CD4-positive, alpha-beta T cell treated with Interleukin-17A for 4 hours (primary cell): ENCODE measurements at places on chromosomes 1 and 21.

GRCh38 chr1:152681616-152682015 lies 4.3 kb upstream of the LCE2B start:
- no peak for DNase-seq

DNA sequence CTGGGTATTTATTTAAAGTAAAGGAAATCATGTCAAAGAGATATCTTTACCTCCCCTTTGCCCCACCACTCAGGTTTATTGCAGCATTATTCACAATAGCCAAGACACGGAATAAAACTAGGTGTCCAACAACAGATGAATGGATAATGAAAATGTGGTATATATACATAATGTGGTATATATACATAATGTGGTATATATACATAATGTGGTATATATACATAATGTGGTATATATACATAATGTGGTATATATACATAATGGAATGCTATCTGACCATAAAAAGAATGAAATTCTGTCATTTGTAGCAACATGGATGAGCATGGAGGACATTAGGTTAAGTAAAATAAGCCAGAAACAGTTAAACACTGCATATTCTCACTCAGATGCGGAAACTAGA lies 262.6 kb upstream of the PLXNA2 start:
- DNase-seq, result no peak

GRCh38 chr1:22282364-22282995 lies 139.6 kb upstream of the WNT4 start:
- DNase-seq, result no peak

DNA sequence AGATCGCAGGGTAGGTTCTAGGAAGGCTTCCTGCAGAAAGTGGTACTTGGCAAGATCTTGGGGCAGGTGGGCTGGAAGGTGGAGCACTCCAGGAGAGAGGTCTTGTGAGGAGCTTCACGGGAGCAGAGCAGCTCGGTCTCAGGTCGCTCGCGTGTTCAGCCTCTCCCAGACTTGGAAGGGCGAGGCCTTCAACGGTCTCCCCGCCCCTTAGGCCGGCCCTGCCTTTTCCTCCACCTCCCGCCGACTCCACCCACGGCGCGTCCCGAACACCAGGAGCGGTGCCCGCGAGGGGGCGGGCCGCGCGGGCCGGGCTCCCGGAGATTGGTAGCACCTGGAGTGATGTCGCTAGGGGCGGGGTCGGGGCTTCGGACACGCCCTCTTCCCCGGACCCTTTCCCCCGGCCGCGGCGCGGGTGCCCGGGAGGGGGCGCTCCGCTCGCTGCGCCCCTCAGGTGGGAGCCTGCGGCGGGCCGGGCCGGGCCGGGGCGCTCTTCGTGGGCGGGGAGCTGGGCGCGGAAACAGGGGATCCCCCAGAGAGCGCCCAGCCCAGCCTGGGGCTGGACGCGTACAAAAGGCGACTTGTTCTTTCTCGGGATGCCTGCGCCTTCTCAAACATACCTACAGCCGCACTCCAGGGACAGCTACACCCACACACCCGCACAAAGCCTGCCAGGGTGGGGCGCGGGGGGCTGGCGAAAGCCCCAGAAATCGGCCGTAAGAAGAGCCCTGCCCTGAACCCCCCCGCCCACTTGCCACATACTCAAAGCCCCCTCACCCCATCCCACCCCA lies 35.5 kb downstream of the AHDC1 start:
- peak; percentile 99 for DNase-seq

DNA sequence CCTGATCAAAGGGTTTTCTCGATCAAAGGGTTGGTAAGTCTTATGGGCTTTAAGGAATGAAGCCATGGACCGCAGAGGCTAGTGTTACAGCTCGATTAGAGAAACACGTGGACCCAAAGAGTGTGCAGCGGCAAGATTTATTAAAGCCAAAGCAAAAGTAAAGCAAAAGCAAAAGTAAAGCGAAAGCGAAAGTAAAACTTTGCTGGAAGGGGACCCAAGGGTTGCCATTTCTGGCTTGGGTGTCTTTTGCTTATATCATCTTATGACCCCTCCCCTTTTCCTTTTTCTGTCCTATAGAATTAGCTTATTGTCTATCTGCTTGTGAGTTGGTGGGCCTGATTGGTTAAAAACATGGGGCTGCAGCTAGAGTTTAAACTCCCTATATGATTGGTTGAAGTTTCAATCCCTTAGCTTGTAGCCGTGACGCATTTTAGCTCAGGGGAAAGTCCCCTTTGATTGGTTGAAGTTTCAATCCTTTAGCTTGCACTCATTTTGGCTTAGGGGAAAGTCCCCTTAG lies 957.0 kb downstream of the AMY1C start:
- DNase-seq, result no peak

DNA sequence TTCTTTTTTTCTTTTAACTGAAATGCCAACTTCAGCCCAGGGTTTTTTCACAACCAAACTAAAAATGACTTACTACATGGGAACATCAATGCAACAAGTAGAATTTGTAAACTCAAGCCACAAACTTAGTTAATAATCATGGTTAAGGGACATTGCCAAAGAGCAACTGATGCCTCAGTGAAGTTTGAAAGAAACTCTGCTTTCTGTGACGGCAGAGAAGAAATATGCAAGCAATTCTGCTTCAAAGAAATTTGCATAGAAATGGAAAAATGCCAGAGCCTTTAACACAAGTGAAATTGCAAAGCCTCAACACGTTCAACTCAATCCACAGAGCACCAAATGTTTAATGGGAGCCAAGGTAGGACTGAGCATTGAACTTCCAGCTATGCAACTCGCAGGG lies 5.0 kb upstream of the CHD5 start:
- no peak for DNase-seq

DNA sequence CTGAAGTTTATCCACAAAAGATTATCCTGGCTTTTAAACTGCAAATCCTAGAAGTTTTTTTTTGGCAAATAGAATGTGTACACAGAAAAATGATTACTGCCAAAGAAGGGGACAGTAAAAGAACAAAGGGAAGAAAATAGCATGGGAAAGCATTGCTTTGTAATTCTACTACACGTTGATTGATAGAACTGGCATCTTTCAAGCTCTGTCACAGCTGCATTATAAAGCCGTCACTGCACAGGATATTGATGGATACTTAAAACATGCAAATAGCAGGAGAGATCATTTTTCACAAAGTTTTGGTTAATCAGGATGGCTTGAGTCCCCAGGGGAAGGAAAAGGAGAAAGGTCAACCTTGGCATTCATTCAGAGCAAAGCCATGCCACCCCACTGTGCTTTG lies 183.7 kb upstream of the RRP15 start:
- no peak for DNase-seq

- DNase-seq, result no peak
Observed at GRCh38 chr1:240320659-240321058, 229.0 kb downstream of the FMN2 start.

DNA sequence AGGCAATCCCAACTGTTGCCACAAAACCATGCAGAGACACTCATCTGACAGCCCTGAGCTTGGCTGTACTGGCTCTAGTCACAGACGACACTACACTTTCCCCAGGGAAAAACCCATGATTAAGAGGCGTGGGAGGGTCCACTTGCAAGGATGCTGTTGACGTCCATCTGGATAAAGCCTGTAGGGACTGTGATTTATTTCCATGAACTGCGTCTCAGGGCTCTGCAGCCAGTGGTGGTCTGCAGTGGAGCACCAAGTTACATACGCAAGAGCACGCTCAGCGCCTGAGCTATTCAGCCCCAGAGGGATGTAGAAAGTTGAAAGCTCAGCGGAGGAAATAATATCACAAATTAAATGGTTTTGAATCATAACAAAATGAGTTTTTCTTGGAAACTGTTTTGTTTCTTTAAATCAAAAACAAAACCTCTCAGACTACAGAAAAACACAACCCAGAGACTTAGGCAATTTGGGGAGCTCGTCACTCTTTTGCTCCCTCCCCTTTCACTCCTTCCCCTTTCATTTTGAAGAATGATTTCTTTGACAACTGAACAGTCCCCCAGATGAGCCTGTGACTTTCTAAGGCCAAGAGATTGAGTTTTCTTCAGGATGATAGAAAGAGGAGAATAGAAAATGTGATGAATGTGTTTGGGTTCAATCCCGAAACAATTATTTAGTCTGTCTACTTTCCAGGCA lies 71.2 kb downstream of the NGF start:
- DNase-seq, result no peak

GRCh38 chr1:199725002-199725565 lies 302.4 kb upstream of the NR5A2 start:
- no peak for DNase-seq

- no peak for DNase-seq
Observed at GRCh38 chr1:22037520-22037919, 15.0 kb upstream of the CDC42 start.

DNA sequence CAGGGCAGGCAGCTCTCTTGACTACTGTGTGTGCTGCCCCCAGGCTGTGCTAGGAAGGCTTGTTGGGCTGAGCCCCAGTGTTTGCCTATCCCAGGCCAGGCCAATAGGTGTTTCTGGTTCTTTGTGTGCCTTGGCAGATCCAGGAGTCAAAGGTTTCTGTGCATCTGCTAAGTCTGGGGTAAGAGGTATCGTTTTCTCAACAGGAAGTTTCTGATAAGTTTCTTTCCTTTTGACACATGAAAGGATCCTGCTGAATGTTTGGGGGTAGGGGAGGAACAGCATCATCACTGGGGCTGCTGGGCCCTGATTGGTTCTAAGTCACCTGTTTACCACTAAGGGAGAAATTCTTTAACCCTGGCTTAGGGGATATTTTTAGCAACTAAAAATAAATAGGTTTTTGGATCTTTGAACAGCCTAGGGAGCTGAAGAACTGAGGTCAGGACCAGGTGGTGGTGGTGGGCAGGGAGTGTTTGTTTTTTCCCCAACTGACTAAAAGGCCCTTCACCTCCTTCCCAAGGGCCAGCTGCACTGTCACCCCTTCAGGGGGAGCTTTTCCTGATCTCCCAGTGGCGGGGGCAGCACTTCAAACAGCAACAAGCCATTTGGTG lies 85.1 kb downstream of the KCNN3 start:
- peak; percentile 71 for DNase-seq

GRCh38 chr1:54224233-54224632 lies 24.3 kb downstream of the MRPL37 start:
- DNase-seq, result no peak

GRCh38 chr1:18830596-18830995 lies 28.9 kb downstream of the TAS1R2 start:
- no peak for DNase-seq

DNA sequence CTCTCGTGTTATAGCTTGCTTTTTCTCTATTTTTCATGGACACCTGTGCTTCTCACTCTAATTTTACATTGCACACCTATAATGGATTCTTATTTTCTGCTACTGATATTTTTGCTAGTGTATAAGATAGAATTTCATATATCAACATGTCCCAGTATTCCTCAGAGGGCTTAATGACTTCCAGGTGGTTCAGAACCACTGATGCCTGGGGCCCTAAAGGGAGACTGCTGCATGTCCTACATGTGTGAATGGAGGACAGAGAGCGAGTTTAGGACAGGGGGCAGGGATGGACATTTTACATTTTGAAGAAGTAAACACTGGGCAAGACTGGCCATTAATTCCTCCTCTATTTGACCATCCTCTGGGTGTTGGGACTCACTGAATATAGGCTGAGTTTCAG lies 100.6 kb downstream of the DISC1 start:
- no peak for DNase-seq

- DNase-seq, result no peak
Observed at GRCh38 chr1:20891091-20891490, 104.0 kb upstream of the HP1BP3 start.

GRCh38 chr1:74215229-74215628 lies 17.2 kb downstream of the FPGT start:
- no peak for DNase-seq

GRCh38 chr1:200443860-200444259 lies 34.0 kb upstream of the ZNF281 start:
- no peak for DNase-seq

DNA sequence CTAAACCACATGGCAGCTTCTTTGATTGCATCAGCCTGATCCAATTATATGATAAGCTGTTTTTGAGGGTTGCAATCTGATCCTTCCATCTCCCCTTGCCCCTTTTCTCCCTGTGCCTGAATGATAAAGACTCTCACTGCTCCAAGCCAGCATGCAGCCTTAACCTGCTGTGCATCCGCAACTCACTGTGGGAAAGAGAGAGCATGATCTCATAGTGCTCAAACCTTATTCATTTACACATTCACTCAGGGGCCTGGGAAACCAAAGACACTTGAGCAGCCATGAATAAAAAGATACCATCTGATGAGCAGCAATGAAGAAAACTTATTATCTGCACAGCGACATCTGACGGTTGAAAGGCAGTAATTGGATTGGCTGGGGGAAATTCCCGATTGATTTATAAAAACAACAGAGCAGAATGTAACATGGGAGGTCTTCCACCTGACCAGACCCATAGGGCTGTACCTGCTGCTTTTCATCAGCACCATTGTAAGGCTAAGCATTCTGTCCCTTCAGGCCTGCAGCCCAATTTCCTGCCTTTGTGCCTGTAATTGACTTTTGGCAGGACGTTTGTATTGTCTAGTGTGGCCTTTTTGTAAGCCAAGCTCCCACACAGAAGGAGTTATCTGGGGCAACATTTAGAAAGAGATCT lies 62.5 kb downstream of the KIAA0040 start:
- no peak for DNase-seq

DNA sequence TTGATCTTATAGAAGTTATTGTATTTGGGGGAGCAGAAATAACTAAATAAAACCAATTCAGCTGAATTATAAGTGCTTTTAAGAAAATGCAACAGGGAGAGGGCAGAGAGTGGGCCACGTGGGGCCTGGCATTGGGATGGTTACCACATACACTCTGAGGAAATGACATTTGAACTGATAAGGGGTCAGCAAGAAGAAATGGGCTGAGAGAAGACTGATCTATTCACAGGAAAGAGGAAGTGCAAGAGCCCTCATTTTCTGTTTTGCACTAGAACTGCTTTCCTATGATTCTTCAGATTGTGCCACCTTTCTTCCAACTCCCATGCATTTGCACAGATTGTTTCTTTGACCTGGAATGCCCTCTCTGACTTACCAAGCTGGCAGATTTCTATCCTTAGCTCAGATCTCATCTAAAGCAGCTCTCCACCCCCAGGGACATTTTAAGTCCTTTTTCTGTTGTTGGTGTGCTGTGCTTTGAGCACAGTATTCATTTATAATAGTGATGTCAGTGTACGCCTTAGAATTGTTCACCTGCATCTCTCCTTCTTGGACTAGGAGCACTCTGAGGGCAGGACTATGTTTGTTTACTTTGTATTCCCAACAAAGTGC lies 115.9 kb downstream of the FGGY start:
- DNase-seq, result no peak

DNA sequence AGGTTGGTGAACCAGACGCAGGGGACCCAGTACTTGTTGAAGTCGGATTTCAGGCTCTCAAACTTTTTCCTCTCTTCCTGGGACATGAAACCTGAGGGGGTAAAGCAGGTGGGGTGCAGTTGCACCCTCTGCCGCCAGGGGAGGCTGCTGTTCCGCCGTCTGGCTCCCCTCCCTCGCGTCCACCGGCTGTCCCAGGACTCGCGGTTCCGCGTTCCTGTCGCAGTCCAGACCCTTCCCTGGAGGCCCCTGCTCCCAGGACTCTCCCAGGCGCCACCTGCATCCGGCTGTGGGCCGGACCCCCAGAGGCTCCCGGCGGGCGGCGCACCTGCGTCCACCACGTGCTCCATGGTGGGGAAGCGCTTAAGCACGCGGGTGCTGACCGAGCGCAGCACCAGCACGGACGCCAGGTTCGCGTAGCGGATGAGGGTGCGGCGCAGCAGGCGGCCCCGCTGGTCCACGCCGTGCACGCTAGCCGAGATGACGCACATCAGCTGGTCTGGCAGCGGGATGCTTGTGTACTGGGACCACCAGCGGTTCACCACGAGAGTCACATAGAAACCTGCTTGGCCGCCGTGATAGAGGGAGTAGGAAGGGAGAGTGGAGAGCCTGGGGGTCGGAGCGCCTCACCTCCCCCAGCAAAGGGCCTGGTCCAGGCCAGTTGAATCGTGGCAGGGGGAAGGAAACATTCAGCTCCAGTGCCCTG lies 1.7 kb downstream of the BEST4 start:
- DNase-seq, result peak; percentile 87
